ENCODE measurements at places on chromosomes 7 and 10.

GRCh38 chr7:107999779-108000560 is 3.0 kb downstream of the LAMB1 start:
- DNase-seq = no peak

DNA sequence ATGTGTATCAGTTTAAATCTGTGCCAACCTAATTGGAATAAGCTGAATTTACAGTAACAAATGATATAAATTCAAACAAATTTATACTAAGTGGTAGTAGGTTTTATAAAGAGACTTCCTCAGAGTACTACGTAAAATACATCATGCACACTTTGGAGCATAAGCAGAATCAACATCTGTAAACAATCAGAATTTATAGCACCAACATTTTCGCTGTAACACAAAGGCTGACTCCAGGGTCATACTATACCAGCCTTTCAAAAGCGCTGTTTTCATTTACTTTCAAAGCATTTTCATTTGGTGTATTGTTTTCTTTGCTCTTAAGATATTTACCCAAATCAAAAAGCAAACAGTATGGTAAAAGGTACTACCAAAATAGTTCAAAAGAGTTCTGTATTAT is 29.3 kb upstream of the TMEM168 start:
- no peak for DNase-seq

GRCh38 chr7:28208506-28208905 is 27.9 kb upstream of the JAZF1 start:
- DNase-seq = no peak

GRCh38 chr7:1158203-1159126 is 1.5 kb downstream of the ZFAND2A start:
- DNase-seq = no peak

GRCh38 chr10:13496164-13496563 is 32.6 kb downstream of the BEND7 start:
- DNase-seq = no peak

DNA sequence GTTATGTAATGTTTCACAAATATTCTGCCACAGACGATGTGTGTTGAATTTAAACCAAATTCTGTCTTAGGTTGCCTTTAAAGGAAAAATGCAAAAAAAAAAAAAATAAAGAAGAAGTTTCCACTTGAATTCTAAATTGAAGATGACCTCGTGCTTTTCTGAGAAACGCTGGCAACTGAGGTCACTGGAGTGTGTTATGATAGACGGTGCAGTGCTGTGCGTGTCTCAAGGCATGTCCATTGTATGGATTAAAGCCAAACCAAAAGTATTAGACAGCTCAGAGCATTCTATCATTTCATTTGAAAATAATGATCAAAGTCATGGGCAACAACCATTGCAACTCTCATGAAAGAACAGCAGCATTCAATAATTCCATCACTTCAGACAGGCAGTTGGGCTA is 483.9 kb downstream of the GRM8 start:
- no peak for DNase-seq

DNA sequence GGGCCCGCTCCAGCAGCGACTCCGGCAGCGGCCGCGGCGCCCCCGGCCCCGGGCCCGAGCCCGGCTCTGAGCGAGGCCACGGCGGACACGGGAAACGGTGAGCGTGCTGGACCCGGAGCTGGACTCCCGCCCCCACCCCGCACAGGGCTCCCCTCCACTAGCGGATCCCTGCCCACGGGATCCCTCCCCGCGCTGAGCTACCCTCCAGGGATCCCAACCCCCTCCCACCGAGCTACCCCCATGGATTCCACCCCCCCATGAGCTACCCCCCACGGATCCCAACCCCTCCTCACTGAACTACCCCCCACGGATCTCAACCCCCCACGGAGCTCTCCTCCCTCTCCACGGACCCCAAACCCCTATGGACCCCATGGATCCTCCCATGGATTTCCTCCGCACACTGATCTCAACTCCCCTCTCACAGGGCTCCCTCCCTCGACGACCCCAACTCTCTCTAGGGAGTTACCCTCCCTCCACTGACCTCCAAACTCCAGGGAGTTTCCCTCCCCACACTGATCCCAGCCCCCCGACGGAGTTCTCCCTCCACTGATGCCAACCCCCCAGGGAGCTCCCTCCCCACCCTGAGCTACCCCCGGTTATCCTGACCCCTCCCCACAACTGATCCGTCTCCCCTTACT is 20.6 kb upstream of the HSPB1 start:
- no peak for DNase-seq

- peak; percentile 25 for DNase-seq
These were observed 44.0 kb upstream of the VDAC2 start for GRCh38 chr10:75166623-75166972.

DNA sequence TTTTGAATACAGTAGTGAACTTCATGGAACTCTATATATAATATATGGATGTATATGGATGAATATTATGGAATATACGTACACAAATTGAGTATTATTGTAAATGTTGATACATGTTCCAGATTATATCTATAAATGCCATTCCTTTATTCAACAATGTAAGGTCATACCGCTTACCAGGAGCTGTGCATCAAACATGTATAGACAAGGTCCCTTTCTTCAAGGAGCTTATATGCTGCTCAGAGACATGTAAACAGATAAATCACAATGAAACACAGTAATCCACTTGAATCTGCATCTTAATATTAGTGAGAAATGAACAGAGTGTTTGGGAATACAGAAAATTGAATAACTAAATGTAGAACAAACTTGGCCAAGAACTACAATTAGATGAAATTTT is 898 bp upstream of the SEM1 start:
- no peak for DNase-seq

GRCh38 chr10:15141136-15142054 is 27.1 kb downstream of the NMT2 start:
- DNase-seq = no peak

DNA sequence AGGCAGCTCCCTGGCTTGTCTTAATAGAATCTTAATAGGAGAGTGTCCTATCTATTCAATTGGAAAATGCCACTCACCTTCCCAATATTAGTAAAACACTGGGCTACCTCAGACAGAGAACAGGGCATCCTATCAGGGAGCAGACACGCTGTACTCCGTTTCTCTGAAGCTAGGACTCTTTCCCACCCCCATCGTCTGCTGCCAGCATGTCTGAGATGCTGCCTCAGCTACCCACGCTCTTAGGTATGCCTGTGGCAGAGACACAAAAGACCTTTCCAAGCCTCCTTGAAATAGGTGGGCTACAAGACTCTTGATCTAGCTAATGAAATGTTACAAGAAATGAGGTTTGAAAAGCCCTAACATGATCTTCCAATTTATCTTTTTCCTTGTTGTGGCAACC is 2.5 kb upstream of the LRIT2 start:
- no peak for DNase-seq

DNA sequence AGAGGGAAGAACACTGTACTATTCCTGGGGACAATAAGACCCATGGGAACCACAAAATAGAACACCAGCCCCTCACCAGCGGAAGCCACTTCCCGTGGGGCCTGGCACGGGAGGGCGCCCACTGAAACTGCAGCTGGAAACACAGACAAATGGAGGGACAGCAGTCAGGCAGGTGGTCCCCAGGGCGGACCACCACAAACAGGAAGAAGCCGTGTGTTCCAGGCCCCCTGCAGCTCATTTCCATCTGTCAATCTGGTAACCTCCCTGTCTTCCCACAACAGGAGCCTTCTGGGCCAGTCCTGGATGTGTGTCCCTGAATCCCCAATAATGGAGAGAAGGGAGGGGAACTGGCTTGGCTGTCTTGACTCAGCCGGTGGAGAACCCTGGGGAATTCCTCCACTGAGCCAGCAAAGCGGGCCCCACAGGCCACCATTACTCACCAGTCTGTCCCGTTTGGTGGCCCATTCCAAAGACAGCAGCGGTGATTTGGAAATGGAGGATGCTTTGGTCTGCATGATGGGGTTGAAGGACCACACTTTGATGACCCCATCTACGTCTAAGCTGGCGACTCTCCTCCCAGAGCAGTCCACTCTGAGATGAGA is 16.7 kb downstream of the WDR91 start:
- DNase-seq = no peak

- DNase-seq = no peak
These were observed 252.7 kb upstream of the PTER start for GRCh38 chr10:16184096-16184597.

GRCh38 chr7:15680446-15680845 is 6.0 kb downstream of the MEOX2 start:
- no peak for DNase-seq

- DNase-seq = no peak
These were observed 1.7 kb upstream of the KCNH2 start for GRCh38 chr7:150979713-150980390.

- no peak for DNase-seq
These were observed 408.3 kb upstream of the C7orf33 start for GRCh38 chr7:148182264-148182663.

GRCh38 chr10:15715619-15716227 is 4.0 kb downstream of the ITGA8 start:
- DNase-seq = no peak

DNA sequence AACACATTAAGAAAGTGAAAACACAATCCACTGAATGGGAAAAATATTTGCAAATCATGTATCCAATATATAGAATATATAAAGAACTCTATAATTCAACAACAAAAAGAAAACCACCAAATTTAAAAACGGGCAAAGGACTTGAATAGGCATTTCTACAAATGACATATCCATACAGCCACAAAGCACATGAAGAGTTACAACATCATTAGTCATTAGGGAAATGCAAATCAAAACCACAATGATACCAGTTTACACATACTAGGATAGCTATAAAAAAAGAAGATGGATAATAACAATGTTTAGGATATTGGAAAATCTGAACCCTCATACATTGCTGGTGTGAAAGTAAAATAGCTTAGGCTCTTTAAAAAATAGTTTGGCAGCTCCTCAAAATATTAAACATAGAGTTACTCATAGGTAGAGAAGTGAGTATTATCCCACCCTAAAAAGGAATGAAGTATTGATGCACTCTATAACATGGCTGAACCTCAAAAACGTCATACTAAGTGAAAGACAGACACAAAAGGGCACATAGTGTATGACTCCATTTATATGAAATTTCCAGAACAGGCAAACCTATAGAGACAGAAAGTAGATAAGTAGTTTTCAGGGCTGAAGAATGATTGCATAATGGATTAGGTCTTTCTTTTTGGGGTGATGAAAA is 4.5 kb downstream of the ZPBP start:
- no peak for DNase-seq

GRCh38 chr10:14476641-14477407 is 146.1 kb upstream of the FRMD4A start:
- DNase-seq = no peak

DNA sequence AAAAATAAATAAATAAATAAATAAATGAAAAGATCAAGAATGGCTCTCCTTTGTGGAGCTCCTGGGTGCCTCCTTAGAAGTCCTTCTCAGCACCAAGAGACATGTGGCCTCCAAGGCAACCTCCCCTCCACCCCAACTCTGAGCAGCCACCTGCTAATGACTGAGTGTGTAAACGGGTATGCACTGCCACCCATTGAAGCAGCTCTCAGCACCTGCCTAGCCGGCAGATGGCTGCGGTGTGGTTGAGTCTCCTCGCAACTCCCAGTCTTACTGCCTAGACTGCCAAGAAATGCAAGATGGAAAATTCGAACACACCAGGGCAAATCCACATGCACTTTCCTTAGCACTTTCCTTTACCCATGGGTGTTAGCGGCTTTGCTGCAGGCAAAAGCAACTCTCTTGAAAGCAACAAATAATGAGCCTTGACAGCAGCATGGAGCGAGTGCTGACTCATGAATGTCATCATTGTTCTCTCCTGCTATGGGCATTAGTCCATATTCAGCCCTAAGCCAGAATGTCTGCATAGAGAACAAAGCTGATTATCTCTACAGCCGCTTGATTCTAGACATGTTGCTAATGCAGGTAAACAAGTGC is 913.9 kb upstream of the AUTS2 start:
- DNase-seq = no peak

DNA sequence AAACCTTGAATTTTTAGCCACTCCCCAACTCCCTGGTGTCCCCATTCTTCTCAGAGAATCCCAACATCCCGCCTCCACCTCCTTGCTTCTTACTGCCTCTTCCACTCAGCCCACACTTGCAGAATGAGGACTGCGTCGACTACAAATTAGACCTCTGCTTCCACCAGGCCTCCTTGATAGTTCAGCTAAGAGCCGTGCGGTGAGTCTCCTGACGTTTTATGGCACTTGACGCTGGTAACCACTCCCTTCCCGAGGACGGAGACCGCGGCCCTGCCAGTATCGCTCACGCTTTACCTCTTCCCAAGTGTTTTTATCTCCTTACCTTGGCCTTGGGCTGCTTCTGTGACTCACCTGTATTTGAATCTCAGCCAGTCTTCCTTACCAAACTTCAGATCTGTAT is 31.1 kb downstream of the RBM17 start:
- DNase-seq = no peak

DNA sequence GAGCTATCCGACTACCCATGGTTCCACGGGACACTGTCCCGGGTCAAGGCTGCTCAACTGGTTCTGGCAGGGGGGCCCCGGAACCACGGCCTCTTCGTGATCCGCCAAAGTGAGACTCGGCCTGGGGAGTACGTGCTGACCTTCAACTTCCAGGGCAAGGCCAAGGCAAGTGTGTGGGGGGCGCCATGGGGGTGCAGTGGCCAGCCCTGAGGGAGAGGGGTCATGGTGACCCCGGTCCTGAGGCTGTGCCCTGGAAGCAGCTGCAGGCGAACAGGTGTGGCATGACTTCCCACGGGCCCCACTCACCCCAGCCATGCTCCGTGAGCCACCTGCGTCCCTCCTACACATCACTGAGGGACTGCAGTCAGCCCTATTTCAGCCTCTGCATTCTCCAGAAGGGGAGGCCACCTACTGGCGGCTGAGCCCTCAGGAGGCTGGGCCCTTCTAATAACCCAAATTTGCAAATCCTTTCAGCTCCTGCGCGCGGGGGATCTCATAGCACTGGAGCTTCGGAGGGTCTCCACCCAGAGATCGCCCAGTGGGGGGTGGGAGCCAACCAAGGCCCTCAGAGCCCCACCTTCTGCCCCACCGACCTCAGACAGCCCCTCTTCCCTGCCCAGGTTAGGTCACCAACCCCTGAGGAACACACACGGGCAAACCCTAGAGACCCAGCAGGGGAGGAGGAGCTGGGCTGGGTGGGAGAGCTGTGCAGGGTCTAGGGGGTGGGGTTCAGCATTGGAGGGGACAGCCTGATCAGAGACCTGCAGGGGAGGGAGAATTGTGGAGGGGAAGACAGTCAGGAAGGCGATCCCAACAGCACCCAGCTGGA is 30.8 kb downstream of the SH2B2 start:
- no peak for DNase-seq

GRCh38 chr7:3673524-3673923 is 372.5 kb downstream of the SDK1 start:
- peak; percentile 30 for DNase-seq

GRCh38 chr10:129004398-129004797 is 462.6 kb upstream of the MGMT start:
- DNase-seq = no peak

DNA sequence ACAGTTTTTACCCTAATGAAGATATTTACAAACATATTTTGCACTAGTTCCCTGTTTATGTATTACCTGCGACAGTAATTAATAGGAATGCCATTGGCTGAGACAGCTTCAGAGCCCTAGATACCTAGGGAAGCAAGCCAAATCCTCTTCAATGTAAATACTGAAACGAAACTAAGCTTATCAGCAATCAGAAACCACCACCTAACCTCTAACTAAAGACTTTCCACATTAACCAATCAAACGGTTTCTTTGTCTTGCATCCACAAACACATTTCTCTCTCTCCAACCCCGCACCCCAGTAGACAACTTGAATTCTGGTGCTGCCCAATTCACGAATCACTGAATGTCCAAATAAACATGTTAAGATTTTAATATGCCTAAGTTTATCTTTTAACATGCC is 474.4 kb upstream of the C7orf33 start:
- DNase-seq = no peak

All from naive thymus-derived CD8-positive, alpha-beta T cell (primary cell).